ENCODE measurements at places on chromosomes 2 and 18. TPM values are rescaled to one million over a fixed set of nuclear protein-coding genes. Genes with fewer than 3 reads are reported as not detected.

Gene TMEM37
- total RNA-seq: not detected

Gene SRD5A2
- not detected for total RNA-seq

Gene SFXN5
- 12.0 TPM for total RNA-seq

Gene VWA3B
- total RNA-seq: not detected

Gene PMAIP1
- 57.2 TPM for total RNA-seq

Gene CD8B2
- total RNA-seq: 0.54 TPM

Gene CAPN14
- total RNA-seq: 0.20 TPM

Gene PROC
- total RNA-seq: 0.29 TPM

Gene ABCG8
- not detected for total RNA-seq

Gene PROKR1
- total RNA-seq: not detected

Gene RESP18
- total RNA-seq: not detected

Gene CRYGD
- not detected for total RNA-seq

DNA sequence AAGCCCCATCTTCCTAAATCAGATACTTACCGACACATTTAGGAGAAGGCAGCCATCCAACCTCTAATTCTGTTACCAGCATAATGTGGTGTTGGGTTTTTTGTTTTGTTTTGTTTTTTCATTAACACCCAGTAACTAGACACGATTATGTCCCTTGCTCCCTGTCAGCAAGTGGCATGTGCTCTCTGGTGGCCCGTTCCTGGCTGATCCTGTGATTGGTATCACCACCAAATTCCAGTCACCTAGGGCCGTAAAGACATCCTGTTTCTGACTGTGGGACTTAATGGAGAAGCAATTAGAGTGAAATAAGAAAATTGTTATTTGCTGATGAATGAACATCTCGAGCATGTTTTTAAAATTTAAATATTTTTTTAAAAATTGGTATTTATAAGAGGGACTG is 5.9 kb upstream of the DLX1 start:
- H3K27ac ChIP-seq: no peak overlapping the region
- H3K4me3 ChIP-seq: no peak overlapping the region
- peaks cover 20% of the 10 kb centered on the region for H3K4me1 ChIP-seq
- DNase-seq: no peak
- H3K36me3 ChIP-seq: no peaks in the 10 kb centered on the region
- peaks cover 69% of the 10 kb centered on the region for H3K27me3 ChIP-seq

GRCh38 chr2:232549655-232550353 is 553 bp downstream of the TIGD1 start:
- H3K4me3 ChIP-seq: peak overlapping the region; percentile 100
- peaks cover 48% of the 10 kb centered on the region for H3K36me3 ChIP-seq
- no peak for DNase-seq
- peaks cover 68% of the 10 kb centered on the region for H3K4me1 ChIP-seq
- H3K27ac ChIP-seq: peak overlapping the region; percentile 100

- peaks cover 2% of the 10 kb centered on the region for H3K27me3 ChIP-seq
- H3K4me1 ChIP-seq: no peaks in the 10 kb centered on the region
- H3K27ac ChIP-seq: no peak overlapping the region
- no peaks in the 10 kb centered on the region for H3K36me3 ChIP-seq
Measured at GRCh38 chr18:37321582-37322491, 243.8 kb downstream of the CELF4 start.

GRCh38 chr2:12074126-12074844 is 327.9 kb downstream of the LPIN1 start:
- H3K4me3 ChIP-seq: no peak overlapping the region
- no peaks in the 10 kb centered on the region for H3K36me3 ChIP-seq
- H3K27me3 ChIP-seq: peaks cover 12% of the 10 kb centered on the region

DNA sequence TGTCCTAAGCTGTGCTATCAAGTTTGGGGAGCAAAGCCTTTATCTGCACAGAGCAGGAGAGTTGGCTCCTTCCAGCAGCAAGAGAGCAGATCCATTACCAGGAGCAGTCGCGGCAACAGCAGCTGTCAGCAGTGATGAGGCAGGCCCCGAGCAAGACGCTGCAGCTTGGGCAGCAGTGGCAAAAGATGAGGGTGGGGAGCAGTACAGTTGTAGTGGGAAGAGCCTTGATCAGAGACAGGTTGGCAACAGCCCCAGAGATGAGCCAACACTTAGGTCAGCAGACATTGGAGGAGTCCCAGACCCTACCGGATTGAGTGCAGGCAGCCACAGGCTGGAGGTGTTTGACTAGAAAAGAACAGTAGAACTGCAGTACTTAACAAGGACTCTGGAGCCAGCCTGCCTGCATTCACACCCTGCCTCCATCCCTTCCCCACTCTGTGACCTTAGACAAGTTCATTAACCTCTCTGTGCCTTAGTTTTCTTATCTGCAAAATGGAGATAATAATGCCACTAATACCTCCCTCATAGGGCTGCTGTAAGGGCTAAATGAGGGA is 117.1 kb upstream of the SERTAD2 start:
- peaks cover 2% of the 10 kb centered on the region for H3K27me3 ChIP-seq
- no peak overlapping the region for H3K27ac ChIP-seq
- H3K4me1 ChIP-seq: peaks cover 33% of the 10 kb centered on the region
- no peak for DNase-seq
- H3K36me3 ChIP-seq: no peaks in the 10 kb centered on the region
- H3K4me3 ChIP-seq: no peak overlapping the region

DNA sequence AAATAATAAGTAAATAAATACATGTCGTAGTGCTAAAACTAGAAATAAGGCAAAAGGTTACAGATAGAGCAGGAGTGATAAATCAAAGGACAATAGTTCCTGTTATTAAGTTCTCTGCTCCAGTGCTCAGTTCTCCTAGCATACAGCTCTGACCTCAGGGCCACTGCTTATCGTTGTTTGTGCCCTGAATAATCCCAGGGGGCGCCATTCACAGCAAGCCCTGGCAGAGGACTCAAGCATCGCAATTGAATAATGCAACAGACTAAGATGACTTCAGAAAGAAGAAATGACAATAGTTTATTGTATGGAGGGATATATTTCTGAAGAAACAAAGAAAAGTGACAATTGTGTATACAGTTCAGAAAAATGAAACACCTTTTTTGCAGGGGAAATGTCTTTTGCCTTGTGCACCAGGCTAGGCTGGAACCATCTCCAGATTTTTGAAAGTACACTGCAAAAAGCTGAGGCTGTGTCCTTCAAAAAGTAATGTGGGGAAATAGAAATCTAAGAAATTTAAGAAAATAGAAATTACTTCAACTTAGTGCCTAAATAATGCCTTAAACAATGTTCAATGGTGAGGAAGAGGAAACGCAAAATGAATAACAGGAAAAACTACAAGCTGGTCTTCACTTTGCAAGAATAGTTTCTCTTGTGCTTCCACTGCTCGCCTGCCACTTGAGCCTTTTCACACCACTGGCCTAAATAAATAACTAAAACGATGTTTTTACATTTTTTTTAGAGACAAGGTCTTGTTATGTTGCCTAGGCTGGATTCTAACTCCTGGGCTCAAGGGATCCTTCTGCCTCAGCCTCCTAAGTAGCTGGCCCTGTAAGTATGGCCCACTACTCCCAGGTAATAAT is 19.0 kb upstream of the CCNYL1 start:
- no peak overlapping the region for H3K4me3 ChIP-seq
- no peak overlapping the region for H3K27ac ChIP-seq
- peak; percentile 20 for DNase-seq
- H3K4me1 ChIP-seq: peaks cover 6% of the 10 kb centered on the region
- no peaks in the 10 kb centered on the region for H3K36me3 ChIP-seq

GRCh38 chr18:12516049-12516630 is 108.4 kb downstream of the PRELID3A start:
- DNase-seq: no peak
- no peak overlapping the region for H3K4me3 ChIP-seq
- H3K27ac ChIP-seq: no peak overlapping the region
- no peaks in the 10 kb centered on the region for H3K36me3 ChIP-seq
- H3K4me1 ChIP-seq: no peaks in the 10 kb centered on the region

- no peak overlapping the region for H3K4me3 ChIP-seq
- no peaks in the 10 kb centered on the region for H3K4me1 ChIP-seq
- no peaks in the 10 kb centered on the region for H3K36me3 ChIP-seq
Measured at GRCh38 chr2:216546241-216546640, 47.6 kb downstream of the RPL37A start.

GRCh38 chr2:180655842-180656454 is 324.5 kb upstream of the UBE2E3 start:
- H3K27me3 ChIP-seq: peaks cover 8% of the 10 kb centered on the region
- H3K27ac ChIP-seq: no peak overlapping the region
- H3K36me3 ChIP-seq: no peaks in the 10 kb centered on the region
- H3K4me1 ChIP-seq: no peaks in the 10 kb centered on the region
- no peak overlapping the region for H3K4me3 ChIP-seq
- DNase-seq: no peak

- no peak for DNase-seq
- no peak overlapping the region for H3K4me3 ChIP-seq
- H3K27me3 ChIP-seq: peaks cover 2% of the 10 kb centered on the region
- H3K27ac ChIP-seq: no peak overlapping the region
- no peaks in the 10 kb centered on the region for H3K4me1 ChIP-seq
Measured at GRCh38 chr2:226665306-226665831, 134.3 kb downstream of the IRS1 start.

DNA sequence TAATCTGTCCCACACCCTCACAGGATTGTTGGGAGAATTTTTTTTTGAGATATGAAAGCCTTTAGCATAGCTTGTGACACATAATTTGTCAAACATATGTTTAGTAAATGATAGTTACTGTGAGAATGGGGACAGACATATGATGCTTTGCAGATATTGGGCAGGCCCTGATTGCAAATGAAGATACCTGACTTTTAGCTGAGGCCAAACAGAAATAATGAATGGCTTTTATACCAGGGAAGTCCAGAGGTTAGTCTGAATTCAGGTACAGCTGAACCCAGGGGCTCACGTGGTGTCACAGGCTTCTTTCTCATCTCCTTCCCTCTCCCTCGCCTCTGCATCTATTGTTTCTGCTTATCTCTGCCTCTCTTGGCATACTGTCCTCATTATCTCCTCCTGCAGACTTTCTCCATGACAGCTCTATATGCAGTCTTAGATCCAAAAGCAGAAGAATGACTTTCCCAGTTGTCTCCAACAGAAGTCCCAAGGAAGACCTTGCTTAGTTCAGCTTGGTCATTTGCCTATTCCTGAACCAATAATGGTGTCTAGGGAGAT is 4.9 kb upstream of the WNT10A start:
- H3K36me3 ChIP-seq: no peaks in the 10 kb centered on the region
- peaks cover 18% of the 10 kb centered on the region for H3K4me1 ChIP-seq
- H3K4me3 ChIP-seq: no peak overlapping the region
- no peak overlapping the region for H3K27ac ChIP-seq
- no peak for DNase-seq

DNA sequence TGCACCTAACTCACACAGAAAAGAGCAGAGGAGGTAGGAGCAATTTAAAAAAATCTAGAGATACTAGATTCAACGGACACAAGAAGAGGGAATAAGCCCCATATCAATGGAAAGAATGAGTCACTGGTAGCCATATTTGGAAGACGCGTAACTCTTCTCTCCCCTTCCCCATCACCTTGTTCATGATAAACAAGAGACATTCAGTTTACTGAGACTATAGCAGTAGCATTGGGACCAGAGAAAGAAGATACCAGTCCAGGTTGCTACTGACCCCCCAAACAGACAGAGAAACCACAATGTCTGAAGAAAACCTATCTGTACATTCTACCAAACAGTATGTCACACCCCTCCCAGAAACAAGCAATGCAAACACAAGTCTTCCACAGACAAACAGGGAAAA is 81.1 kb downstream of the SLC66A3 start:
- no peaks in the 10 kb centered on the region for H3K27me3 ChIP-seq
- no peak overlapping the region for H3K27ac ChIP-seq
- DNase-seq: no peak
- H3K4me3 ChIP-seq: no peak overlapping the region

- no peak for DNase-seq
- H3K27me3 ChIP-seq: no peaks in the 10 kb centered on the region
- H3K27ac ChIP-seq: no peak overlapping the region
- H3K36me3 ChIP-seq: peaks cover 1% of the 10 kb centered on the region
Measured at GRCh38 chr2:74332550-74333174, 10.6 kb downstream of the SLC4A5 start.

- peaks cover 2% of the 10 kb centered on the region for H3K27me3 ChIP-seq
- H3K27ac ChIP-seq: no peak overlapping the region
- no peaks in the 10 kb centered on the region for H3K4me1 ChIP-seq
- no peak overlapping the region for H3K4me3 ChIP-seq
- no peaks in the 10 kb centered on the region for H3K36me3 ChIP-seq
Measured at GRCh38 chr18:23159344-23159743, 24.1 kb downstream of the CABLES1 start.

- H3K36me3 ChIP-seq: no peaks in the 10 kb centered on the region
- no peak for DNase-seq
- no peak overlapping the region for H3K4me3 ChIP-seq
- H3K27me3 ChIP-seq: no peaks in the 10 kb centered on the region
- H3K4me1 ChIP-seq: no peaks in the 10 kb centered on the region
Measured at GRCh38 chr18:7541835-7542234, 25.3 kb upstream of the PTPRM start.

- no peak overlapping the region for H3K4me3 ChIP-seq
- no peak overlapping the region for H3K27ac ChIP-seq
- H3K27me3 ChIP-seq: no peaks in the 10 kb centered on the region
- DNase-seq: no peak
- no peaks in the 10 kb centered on the region for H3K36me3 ChIP-seq
Measured at GRCh38 chr2:182360663-182361260, 66.1 kb downstream of the PDE1A start.

DNA sequence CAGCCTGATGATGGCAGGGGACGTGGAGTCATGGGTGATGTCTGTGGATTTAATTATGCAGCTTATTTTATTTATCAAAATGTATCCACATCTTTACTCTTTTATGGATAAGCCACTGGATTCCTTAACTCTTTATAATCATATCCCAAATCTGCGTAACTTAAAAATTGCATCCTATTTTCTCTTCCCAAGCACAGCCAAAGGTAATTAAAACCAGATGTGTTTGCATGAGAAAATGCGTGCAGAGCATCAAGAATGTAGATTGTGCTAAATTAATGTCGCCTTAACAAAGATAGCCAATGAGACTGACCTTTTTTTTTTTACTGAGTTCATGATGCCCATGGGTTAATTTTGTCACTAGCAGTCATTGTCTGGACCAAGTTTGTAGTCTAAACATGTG is 10.0 kb downstream of the SH3RF3 start:
- no peak overlapping the region for H3K27ac ChIP-seq
- DNase-seq: no peak
- H3K27me3 ChIP-seq: peaks cover 57% of the 10 kb centered on the region
- peaks cover 26% of the 10 kb centered on the region for H3K4me1 ChIP-seq
- H3K36me3 ChIP-seq: no peaks in the 10 kb centered on the region

DNA sequence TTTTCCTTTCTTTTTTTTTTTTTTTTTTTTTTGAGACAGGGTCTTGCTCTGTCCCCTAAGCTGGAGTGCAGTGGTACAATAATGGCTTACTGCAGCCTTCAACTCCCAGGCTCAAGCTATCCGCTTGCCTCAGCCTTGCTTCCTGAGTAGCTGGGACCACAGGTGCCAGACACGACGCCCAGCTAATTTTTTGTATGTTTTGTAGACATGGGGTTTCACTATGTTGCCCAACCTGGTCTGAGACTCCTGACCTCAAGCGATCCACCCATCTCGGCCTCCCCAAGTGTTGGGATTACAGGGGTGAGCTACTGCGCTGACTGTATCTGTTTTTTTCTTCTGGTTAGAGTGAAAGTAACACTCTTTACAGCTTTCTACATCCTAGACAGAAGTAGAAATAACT is 240.3 kb upstream of the FBXO11 start:
- H3K36me3 ChIP-seq: no peaks in the 10 kb centered on the region
- H3K27me3 ChIP-seq: peaks cover 8% of the 10 kb centered on the region
- H3K4me3 ChIP-seq: no peak overlapping the region
- no peak for DNase-seq
- peaks cover 15% of the 10 kb centered on the region for H3K4me1 ChIP-seq

GRCh38 chr2:42601076-42601475 is 32.6 kb downstream of the MTA3 start:
- peaks cover 10% of the 10 kb centered on the region for H3K4me1 ChIP-seq
- peaks cover 2% of the 10 kb centered on the region for H3K36me3 ChIP-seq
- H3K27ac ChIP-seq: no peak overlapping the region
- H3K27me3 ChIP-seq: no peaks in the 10 kb centered on the region
- no peak overlapping the region for H3K4me3 ChIP-seq
